Endodermal cell (in vitro differentiated cells): ENCODE measurements at places on chromosomes 11 and 22. TPM values are rescaled to one million over a fixed set of nuclear protein-coding genes. Genes with fewer than 3 reads are reported as not detected.

The XKR3 gene
- total RNA-seq, result not detected in 2 replicates

DNA sequence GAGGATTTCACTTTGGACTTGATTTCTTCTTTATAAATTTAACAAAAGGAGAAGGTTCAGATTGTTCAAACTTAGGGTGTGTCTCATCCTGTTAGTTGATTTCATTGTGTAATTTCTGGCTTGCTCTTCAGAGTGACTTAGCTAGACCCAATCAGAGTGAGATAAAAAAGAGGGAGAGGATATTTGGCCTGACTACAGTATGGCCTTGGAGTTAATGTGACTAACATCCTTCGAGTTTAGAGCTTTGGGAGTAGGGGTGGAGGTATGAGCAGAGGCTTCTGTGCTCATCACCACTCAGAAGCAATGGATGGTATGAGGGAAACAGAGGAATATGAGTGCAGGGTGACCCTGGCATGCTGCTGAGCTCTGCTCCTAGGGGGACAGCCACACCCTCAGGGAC is 114.2 kb downstream of the ME3 start:
- DNase-seq, result no peak

GRCh38 chr11:9759519-9760192 is 95.8 kb downstream of the SWAP70 start:
- no peak for DNase-seq

GRCh38 chr11:92240916-92241315 is 16.3 kb downstream of the FAT3 start:
- DNase-seq, result no peak
